ENCODE measurements at places on chromosomes 7 and 10. TPM values are rescaled to one million over a fixed set of nuclear protein-coding genes. Genes with fewer than 3 reads are reported as not detected.

Gene DENND11
- total RNA-seq = 7.1 TPM

Gene KLF14
- total RNA-seq = 0.05 TPM

Gene PILRA
- 5.8 TPM for total RNA-seq

Gene HMX3
- not detected for total RNA-seq

Gene CALY
- 0.77 TPM for total RNA-seq

Gene H2BK1
- total RNA-seq = not detected

Gene POLR3A
- 12.8 TPM for total RNA-seq

Gene PRKG1
- not detected for total RNA-seq

Gene STAG3
- total RNA-seq = 0.14 TPM

Gene STOX1
- total RNA-seq = 0.60 TPM

Gene CCL26
- total RNA-seq = 14.4 TPM

Gene ZNF438
- total RNA-seq = 1.6 TPM

Gene GPC2
- total RNA-seq = 1.1 TPM

Gene VGF
- 15.1 TPM for total RNA-seq

Gene CFAP70
- 0.11 TPM for total RNA-seq

Gene CLDN3
- 2.9 TPM for total RNA-seq

Gene CTAGE8
- total RNA-seq = not detected

Gene TFEC
- not detected for total RNA-seq

Gene ANXA8L1
- total RNA-seq = 95.5 TPM

Gene KEL
- not detected for total RNA-seq

Gene TAC1
- not detected for total RNA-seq

Gene PTPRN2
- total RNA-seq = 0.93 TPM

Gene NPTX2
- total RNA-seq = 0.09 TPM

Gene FRG2B
- total RNA-seq = 0.10 TPM

Gene KIN
- total RNA-seq = 8.7 TPM

Gene FAM25A
- not detected for total RNA-seq

Gene CYP17A1
- total RNA-seq = not detected

Gene GPR15LG
- total RNA-seq = not detected

Gene CCDC172
- not detected for total RNA-seq

Gene LLCFC1
- total RNA-seq = not detected

Gene MBL2
- not detected for total RNA-seq

Gene ADCY1
- 1.3 TPM for total RNA-seq

Gene CDNF
- total RNA-seq = 1.1 TPM

Gene STMP1
- total RNA-seq = 29.6 TPM

Gene ZNF722
- total RNA-seq = not detected

Gene LMTK2
- total RNA-seq = 10.8 TPM

Gene SPDYE16
- not detected for total RNA-seq

Gene EGFR
- 111 TPM for total RNA-seq

Gene AEBP1
- not detected for total RNA-seq

Gene DGKI
- total RNA-seq = 0.86 TPM

Gene HOXA9
- 0.68 TPM for total RNA-seq

Gene SYNPO2L
- total RNA-seq = not detected

Gene ARMS2
- total RNA-seq = not detected

Gene GJD4
- not detected for total RNA-seq

Gene NCF1
- total RNA-seq = 0.08 TPM

Gene ANKRD30A
- total RNA-seq = 0.88 TPM

Gene TCAF2
- 0.36 TPM for total RNA-seq

Gene RASSF4
- total RNA-seq = 1.8 TPM

Gene FAM53B
- total RNA-seq = 12.8 TPM

Gene ACBD7
- 1.0 TPM for total RNA-seq
